ENCODE measurements at places on chromosomes 11 and 22.
A peak's percentile ranks its signal among the peaks of the same experiment; 100 is the strongest.

DNA sequence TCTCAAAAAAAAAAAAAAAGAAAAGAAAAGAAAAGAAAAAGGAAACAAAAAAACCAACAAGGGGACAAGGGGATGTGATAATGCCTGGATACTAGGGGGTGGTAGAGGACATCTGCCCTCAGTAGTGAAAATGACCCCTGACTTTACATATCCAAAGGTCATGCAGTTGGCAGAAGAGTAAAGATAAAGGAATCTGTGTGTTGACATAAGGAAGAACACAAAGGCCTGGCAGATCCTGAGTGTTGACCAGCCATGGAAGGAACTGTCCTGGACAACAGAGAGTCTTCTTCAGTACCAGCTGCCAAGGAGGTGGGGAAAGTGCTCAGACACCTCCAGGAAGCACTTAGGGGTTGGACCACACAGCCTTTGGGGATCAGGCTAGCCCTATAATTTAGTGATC is 12.6 kb downstream of the SLC43A1 start:
- no peak for DNase-seq

DNA sequence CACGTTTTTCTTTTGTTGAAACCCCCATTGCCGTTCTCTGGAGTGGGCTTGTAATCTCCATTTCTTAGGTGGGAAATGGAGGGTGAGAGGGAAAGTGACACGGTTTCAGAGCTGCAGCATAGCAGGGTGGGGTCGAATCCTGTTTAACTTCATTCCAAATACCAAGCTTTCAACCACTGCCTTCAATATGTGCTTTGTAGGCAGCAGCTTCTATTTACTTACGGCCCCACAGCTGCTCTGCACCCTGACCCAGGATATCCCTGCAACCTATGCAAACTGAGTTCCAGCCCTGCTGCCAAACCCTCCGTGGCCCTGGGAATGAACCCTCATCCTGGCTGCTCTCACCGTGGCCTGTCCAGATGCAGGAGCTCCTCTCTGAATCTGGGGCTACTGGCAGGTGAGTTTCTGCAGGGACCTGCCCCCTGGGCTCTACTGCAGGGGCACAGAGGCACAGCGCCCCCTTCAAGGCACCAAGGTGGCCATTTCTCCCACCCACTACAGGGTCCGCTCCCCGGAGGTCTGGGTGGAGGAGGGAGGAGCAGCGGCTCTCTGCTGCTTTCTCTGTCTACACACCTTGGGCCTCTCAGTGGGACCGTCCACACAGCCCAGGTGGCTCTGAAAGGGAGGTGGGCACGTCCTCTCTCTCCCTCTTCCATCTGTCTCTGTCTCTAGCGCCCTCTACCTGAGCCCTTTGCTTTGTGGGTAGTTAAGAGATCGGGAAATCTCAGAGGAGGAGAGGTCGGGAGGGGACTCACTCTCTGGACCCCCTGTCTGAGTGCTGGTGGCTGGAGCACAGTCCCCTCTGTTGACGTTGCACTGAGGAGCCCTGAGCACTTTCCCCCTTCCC is 279.1 kb downstream of the BRD1 start:
- DNase-seq: no peak

DNA sequence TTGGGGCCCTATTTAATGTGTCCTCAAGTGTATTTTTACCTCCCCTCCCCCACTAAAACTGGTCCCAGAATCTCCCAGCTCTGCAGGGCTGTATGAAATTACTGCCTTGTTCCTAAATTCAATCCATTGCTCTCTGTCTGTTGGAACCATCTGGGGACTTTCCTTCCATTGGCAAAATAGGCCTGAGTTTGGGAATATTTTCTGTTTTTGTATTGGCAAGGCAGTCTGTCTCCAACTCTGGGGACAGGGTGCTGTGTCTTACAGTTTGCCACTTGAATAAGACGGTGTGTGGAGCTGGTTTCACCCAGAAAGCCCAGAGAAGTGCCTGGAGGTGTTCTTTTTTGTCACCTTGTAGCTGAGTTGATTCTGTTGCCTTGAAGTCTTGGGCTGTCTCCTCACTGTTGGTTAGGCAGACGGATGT is 1.3 kb downstream of the PACS1 start:
- DNase-seq: peak; percentile 74

GRCh38 chr11:69670158-69670845 is 4.9 kb downstream of the LTO1 start:
- DNase-seq: peak; percentile 74

DNA sequence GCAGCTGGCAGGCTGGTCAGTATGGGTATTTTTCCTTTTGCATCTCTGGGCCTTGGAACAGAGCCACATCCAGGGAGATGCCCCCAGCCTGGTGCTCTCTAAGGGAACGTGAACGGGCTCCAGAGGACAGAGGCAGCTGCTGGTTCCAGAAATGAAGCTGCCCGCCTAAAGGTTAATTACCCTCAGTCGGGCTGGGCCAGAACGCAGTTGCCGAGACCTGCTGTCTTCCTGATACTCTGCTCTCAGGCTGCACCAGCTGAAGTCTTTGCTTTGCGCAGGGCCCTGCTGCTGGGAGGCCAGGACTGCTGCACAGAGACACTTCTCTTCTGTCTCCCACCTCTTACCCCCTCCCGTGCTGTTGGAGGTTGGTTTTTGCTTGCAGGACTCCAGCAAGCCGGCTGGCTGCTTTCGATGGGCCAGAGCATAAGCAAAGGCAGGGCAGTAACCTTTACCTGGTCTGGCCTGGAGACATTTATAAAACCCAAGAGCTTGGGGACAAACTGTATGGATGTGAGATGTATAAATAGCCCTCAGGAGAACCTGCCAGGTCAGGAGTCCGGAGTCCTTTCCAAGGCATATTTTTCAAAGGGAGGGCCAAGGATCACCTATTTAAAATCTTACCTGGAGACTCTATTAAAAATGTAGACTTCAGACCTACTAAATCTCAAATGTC is 197.1 kb downstream of the GRIK4 start:
- no peak for DNase-seq

DNA sequence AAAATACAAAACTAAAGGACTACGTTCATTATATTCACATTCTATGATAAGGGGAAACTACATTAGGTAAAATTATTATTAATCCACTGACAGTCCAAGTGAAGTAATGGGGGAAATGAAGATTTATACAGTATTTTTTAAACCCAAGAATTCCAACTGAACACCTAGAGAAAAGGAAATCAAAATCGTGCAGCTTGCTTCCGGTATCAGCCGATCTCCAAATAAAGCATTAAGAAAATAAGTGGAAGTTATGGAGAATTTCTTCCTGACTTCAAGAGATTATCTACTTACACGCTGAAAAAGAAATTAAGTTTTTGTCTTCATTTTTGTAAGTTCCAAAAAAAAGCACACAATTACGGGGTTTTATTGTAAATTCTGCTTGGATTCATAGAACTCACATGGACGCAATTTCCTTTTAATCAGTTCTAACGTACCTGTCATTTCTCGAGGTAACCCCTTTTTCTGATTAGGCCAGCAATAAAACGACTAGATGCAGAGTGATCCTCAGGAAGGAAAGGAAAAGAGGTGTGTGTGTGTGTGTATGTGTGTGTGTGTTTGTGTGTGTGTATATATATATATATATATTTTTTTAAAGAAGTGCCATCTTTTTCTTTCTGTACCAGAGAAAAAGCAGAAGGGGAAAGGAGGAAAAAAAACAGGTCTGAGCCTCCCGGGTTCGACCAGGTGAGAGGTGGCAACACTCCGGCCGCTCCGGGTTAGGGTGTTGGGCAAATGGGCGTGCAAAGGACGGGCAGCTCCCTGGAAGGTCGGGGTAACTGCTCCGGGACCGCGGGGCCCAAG is 1.1 kb downstream of the ZBTB44 start:
- no peak for DNase-seq

DNA sequence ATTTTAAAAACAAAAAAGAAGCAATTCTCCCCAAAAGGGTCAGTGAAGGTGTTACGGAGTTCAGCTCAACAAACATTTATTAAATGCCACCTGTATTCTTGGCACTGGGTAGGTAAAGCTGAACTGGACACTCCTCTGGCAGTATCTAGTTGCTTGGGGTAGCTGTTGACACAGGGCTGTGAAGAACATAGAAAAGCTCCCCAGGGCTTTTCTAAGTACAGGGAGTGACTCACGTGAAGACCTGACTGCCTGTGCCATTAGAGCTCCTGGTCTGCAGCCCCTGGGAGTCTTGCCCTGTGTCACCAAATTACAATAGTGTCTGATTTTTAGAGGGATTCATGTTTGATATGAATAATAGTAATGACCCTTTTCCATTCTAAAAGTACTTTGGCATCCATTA is 43.6 kb downstream of the COA4 start:
- no peak for DNase-seq

- DNase-seq: no peak
These were observed 13.0 kb upstream of the MYEOV start for GRCh38 chr11:69280994-69281393.

DNA sequence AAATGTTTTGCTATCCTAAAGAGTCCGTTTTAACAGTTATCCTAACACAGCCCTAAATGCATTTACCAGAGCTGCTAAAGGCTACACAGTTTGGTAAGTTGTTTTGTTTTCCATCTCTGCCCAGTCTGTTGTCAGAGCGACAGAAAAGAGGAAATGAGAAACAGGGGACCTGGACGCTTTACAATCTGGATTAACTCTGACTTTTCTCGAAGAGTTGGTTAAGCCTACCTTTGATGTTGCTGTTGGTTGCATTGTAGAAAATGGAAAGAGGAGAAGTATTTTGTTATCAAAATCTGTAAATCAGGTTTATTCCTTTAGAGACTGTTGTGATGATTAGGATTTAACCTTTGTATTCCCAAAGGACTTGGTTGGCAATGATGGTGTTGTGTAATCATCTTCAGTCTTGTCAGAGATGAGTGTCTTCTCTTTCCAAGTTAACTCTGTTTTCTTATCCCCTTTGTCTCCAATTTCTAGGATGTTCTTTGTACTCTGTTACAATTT is 481 bp downstream of the ANGPTL5 start:
- DNase-seq: no peak

DNA sequence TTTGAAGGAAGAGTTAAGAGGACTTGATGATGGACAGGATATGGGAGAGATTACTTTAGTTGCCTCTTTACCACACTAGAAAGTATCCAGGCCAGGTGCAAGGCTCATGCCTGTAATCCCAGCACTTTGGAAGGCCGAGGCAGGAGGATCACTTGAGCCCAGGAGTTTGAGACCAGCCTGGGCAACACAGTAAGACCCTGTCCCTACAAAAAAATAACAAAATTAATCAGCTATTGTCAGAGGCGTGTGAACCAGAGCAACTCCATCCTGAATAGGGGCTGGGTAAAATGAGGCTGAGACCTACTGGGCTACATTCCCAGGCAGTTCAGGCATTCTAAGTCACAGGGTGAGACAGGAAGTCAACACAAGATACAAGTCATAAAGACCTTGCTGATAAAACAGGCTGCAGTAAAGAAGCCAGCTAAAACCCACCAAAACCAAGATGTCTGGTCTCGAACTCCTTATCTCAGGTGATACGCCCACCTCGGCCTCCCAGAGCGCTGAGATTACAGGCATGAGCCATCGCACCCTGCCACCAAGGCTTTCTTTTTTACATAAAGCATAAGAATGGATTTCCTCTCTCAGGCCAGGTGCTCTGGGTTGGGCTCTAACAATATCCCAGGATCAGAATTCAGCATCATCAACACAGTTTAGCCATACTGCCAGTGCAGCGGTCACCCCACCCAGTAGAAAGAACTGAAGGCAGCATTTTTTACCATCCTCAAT is 17.8 kb downstream of the PI4KA start:
- no peak for DNase-seq

GRCh38 chr22:37480387-37481346 is 5.5 kb downstream of the MFNG start:
- DNase-seq: no peak

DNA sequence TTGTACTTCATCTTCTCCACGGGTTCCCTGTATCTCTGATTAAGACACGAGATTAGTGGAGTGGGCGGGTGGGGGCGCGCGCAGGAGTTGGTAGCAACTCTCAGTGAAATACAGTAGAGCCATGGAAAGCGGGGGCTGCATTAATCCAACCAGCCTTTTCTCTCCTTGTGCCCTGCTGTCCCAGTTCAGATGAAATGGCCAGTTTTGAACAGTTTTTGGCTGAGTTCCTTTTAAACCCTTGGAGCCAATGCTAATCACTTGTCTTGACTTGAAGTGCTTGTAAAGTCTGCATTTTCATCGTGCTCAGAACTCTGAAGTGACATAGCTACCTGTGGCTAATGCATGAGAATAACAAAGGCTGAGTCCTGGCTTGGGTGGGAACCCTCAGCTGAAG is 734 bp upstream of the TMEM123 start:
- no peak for DNase-seq

DNA sequence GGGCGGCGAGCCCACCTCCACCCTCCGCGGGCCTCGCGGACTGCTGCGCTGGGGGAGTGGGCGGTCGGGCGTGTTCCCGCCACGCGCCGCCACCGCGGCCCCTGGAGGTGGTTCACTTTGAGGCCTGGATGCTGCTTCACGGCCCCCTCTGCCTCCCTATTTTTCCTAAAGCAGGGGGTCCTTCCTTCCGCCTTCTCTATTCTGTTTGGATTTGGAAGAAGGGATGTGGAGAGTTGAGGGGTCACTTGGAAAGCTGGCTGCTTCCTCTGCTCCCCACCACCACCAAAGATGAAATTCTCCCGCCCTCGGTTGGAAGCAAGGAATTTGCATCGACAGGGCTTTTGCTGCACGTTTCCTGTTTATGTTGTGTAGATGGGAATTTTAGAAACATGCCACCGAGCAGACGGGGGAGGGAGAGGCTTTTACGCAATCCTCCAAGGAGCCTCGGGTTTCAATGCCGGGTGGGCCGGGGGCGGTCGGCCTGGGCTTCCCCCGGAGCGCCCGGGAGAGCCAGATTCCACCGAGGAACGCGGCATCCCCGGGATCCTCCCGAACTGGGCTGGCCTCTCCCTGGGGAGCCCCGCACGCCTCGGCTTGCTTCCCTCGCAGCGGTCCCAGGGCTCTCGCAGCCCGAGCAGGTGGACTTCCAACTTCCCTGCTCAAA is 403 bp upstream of the SBF2 start:
- DNase-seq: peak; percentile 60

DNA sequence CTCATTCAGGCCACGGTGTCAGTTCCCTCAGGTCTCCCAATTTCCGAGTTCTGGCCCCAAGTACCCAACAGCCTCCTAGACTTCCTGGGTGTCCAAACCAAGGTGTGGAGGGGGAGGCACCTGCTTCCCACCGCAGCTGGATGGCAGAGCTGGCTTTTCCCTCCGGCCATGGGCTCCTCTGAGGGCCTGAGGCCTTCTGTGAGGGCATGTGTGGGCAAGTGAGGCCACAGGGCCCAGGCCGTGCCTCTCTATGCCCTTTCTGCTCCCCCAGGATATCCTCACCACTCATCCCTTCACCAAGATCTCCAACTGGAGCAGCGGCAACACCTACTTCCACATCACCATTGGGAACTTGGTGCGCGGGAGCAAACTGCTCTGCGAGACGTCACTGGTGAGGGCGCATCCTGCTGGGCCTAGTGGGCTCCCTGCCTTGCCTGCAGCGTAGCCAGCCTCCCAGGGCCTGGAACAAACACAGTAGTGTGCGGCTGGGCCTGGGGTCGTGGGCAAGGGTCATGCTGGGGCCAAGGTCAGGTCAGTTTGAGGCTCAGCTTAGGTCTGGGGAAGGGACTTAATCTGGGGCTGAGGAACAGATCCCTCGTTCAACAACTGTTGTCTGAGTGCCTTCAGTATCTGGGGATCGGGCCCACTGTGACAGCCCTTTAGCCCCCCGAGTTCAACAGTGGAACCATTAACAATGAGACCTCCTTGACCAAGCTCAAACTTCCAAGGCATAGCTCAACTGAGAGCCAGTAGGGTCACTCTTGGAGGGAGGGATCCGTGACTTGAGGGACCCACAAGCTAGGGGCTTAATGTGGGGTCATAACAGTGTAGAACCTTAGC is 85.8 kb downstream of the MYO7A start:
- DNase-seq: no peak
